Bladder microvascular endothelial cell (primary cell): ENCODE measurements at places on chromosomes 3 and 15. TPM values are rescaled to one million over a fixed set of nuclear protein-coding genes. Genes with fewer than 3 reads are reported as not detected.

The P2RY1 gene
- 0.76 and 2.8 TPM in 2 replicates for total RNA-seq

The MUSTN1 gene
- not detected in 2 replicates for total RNA-seq

The MED12L gene
- total RNA-seq = under 0.01 and 0.19 TPM in 2 replicates

The MBNL1 gene
- total RNA-seq = 214 and 288 TPM in 2 replicates

The SCAANT1 gene
- total RNA-seq = not detected in 2 replicates

The TTC21A gene
- total RNA-seq = 1.3 and 4.2 TPM in 2 replicates

The LRRIQ4 gene
- not detected in 2 replicates for total RNA-seq

The SLC26A6 gene
- total RNA-seq = 20.2 and 23.0 TPM in 2 replicates

The DUOXA2 gene
- not detected in 2 replicates for total RNA-seq

The CELSR3 gene
- total RNA-seq = 0.49 and 0.82 TPM in 2 replicates

The ZBED2 gene
- total RNA-seq = not detected in 2 replicates

The ERICH6 gene
- 0.06 TPM in 1 of 2 replicates, not detected in the other for total RNA-seq

The SNRK gene
- 124 and 147 TPM in 2 replicates for total RNA-seq

The GASK1A gene
- total RNA-seq = under 0.01 TPM in 1 of 2 replicates, not detected in the other

The CELF6 gene
- 0.06 TPM in 1 of 2 replicates, not detected in the other for total RNA-seq
